Memory B cell (primary cell): ENCODE measurements at places on chromosomes 5 and 9.
A peak's percentile ranks its signal among the peaks of the same experiment; 100 is the strongest.

GRCh38 chr9:72509053-72509452 lies 12.4 kb upstream of the TMC1 start:
- DNase-seq, result no peak

DNA sequence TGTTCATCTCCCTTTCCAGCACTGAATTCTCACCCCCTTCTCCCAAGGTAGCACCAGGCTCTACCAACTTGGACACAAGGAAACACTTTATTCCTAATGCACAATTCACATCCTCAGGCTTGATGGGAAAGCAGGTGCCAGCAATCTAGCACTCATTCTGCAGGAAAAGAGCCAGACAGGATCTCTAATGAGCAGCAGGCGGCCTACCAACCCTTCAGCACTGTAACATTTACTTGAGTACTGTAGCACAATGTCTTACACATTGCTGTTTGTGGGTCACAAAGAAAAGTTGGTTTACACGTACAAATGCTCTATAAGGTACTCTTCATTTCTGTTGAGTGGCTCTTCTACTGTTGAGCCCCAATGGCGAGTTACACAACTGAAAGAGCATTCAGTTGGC lies 254.4 kb downstream of the MLLT3 start:
- no peak for DNase-seq

DNA sequence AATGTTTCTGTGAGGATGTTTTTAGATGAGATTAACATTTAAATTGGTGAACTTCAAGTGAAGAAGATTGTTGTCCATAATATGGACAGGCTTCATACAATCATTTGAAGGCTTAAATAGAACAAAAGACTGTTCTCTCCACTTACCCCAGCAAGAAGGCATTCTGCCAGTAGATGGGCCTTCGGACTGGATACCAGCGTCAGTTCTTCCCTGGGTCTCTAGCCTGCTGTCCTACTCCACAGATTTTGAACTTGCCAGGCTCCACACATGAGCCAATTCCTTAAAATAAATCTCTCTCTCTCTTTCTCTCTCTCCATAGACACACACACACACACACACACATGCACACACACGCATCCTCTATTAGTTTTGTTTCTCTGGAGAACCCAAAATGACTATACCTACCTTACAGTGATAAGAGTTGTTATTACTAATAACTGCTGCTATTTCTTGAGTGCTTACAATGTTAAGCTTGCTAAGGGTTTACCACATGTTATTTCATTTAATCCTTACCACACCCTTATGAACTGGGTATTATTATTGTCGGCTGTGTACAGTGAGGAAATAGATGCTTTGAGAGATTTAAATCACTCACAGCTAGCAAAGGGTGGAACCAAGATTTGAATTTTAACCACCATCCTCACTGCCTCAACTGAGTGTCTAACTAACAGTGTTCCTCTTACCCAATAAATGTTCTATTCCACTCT lies 19.8 kb upstream of the IQGAP2 start:
- DNase-seq, result no peak

DNA sequence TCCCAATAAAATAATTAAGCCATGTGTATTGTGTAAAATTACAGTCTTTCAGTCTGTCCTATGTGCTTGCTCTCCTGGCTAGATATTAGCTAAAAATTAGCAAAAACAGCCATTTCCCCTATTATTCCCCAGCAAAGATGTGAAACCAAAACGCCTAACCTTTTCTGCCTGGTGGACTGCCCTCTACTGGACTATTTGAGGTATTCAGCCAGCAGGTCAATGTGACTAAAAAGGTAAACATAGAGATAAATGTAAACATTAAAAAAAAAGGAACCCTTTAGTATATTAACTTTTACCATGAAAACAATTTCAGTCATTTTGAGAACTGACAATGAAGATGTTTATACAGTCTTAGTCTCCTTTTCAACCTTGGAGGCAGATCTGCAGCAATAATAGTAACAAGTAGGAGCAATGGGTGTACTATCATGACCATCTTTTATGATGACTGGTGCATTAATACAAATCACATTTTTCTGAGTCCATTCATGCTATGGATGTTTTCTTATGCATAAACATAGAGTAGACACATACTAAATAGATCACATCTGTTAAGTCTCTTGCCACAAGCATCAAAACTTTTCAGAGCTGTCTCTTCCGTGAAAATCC lies 10.1 kb downstream of the ATG12 start:
- DNase-seq, result peak; percentile 34

- DNase-seq, result no peak
These were observed 26.8 kb downstream of the JADE2 start for GRCh38 chr5:134552301-134552700.

DNA sequence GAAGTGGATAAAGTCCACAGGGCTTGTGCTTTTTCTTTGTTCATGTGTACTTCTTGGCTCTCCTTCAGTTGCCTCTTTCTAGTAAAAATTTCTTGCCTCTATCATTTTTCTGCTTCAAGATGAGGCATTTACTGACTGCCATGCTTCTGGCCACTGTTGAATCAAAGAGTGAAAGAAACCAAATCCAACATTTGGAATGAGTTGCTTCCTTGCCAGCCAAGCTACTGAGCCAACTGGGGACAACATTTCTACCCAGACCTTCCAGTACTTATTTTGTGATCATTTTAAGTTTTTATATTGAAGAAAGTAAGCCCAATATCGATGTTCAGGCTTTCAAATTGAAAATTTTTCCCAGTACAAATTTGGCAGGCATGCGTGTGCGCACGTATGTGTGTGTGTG lies 73.2 kb downstream of the SNCAIP start:
- DNase-seq, result no peak

DNA sequence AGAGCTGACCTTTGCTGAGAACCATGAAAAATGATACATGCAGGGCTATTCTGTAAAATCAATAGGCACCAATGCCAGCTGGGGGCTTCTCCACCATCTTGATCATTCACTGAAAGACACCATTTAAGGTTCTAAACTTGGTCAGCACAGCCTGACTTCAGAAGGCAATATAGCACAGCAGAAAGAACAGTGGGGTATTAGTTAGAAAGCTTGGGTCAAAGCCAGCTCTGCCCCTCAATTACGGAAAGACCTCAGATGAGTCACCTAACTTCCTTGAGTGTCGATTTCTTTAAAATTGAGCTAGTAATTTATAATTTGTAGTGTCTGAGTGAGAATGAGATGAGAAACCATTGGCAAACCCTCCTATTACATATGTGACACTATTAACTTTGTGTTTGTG lies 3.4 kb downstream of the TNC start:
- DNase-seq, result no peak

- no peak for DNase-seq
These were observed 22.0 kb upstream of the GNAQ start for GRCh38 chr9:78053627-78054026.

DNA sequence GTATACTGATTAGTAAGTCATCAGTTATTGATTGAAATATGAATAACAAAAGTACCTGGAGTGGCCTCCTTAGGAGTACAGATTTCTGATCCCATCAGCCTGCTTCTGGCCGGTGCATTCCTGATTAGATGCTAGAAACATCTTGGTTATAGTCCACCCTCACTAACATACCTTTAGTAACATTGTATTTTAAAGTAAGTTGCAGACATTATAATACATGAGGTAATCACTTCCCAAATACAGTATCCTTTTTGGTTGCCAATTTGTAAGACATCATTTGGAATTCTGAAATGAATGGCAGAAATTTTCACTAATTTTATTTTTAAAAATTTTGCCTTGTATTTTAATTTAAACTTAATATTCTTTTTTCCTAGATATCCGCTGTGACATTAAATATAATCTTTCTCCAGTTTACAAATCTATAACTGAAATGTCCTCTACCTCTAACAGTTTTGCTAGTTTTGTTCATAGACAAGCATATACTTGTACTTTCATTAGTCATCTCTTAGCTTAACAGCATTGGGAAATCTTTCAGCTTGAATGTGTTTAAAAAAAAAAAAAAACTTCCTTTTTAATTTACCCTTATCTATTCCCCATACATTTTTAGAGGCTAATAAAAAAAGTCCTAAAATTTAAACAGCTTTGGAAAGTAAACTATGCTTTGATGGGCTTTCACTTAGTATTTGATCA lies 178.9 kb downstream of the XRCC4 start:
- no peak for DNase-seq

- DNase-seq, result no peak
These were observed 18.3 kb upstream of the MUSK start for GRCh38 chr9:110650261-110650660.

DNA sequence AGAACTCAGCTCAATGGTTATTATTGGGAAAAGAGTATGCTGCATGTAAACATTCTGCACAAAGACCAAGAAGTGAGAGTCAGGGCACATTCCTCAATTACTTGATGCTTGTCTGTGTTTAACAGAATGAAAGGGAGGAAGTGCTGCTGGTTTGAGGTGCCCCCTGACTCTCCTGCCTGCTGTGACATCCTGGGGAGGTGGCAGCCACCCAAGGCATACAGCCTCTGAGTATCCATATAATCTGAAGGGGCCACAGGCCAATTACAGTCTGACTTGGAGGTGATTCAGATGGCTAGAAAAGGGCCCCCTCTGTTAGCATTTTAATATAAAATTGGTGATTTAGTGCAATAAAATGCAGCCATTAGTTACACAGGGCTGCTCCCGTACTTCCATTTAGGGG lies 313.8 kb downstream of the ASTN2 start:
- DNase-seq, result no peak

GRCh38 chr9:86585422-86586143 lies 231.4 kb upstream of the TUT7 start:
- no peak for DNase-seq

- no peak for DNase-seq
These were observed 58.8 kb downstream of the SLC1A1 start for GRCh38 chr9:4548811-4549725.

DNA sequence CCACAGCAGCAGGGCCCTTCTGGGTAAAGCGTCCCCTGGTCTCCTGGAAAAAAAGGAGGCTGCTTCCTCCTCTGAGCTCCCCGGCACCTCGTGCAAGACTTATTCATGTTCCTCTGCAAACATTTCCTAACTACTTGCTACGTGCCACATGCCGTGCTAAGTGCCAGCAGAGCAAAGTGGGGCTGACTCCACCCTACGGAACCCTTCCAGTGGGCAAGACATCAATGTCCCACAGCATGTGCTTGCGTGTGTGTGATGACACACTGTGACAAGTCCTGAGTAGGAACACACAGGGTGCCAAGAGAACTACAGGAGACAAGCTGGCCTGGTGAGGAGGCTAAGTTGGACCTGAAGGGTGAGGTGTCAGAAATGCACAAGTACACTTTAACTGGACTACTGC lies 57.4 kb downstream of the SEMA4D start:
- DNase-seq, result no peak

DNA sequence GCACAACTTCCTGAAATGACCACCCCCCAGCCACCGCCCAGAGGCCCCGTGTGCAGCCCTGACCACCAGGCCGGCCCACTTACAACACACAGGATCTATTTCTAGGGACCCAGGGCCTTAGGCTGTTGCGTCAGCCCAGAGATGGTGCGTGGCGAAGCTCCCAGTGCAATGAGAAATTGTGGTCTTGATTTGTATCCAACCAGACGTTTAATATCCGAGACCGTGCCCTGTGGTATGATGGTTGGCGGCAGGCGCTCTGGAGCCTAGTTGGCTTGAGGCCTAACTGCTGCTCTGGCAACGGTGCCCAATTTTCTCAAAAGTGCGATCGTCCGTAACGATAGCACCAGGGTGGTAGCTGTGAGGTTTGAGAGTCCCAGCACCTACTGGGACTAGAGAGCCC lies 32.6 kb upstream of the SLC6A19 start:
- DNase-seq, result no peak

GRCh38 chr9:83362341-83362995 lies 175.7 kb downstream of the FRMD3 start:
- no peak for DNase-seq

- no peak for DNase-seq
These were observed 123.3 kb downstream of the ZSWIM6 start for GRCh38 chr5:61455179-61456006.

DNA sequence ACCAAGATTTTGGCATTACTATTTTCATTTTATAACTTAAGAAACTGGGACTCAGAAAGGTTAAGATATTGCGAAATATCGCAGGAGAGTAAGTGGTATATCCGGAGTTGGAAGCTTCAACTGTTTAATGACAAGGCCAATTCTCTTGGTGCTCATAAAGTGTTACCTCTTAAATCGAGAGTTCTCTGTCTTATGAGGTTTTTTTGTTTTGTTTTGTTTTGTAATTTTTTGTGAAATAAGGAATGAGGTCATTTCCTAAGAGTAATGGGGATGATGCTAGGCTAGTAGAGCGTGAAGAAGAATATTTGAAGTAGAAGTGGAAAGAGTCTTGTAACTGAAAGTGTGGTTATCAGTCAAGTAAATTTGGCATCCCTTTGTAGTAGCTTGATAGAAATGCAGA lies 183.2 kb upstream of the DAB2 start:
- DNase-seq, result no peak

- DNase-seq, result peak; percentile 64
These were observed 4.2 kb downstream of the ADAM19 start for GRCh38 chr5:157571357-157571827.

DNA sequence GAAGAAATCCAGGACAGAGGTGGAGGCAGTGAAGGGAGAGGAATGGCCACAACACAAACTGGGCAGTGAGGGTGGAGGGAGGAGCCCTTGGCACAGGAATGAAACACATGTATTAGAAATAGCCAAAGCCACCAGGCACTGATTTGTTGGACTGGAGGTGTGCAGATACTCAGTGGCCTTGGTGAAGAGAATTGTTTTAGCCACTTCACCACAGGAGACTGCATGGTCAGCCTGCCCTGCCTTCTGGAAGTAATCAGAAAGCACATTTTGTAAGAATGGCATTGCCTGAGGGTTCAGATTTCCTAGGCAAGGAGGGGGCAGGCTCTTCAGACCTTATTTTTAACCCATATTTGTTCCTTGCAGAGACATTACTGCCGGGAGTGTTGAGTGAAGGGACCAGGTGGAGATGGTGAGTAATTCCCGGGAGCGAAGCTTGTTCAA lies 2.2 kb downstream of the SGCD start:
- DNase-seq, result no peak

DNA sequence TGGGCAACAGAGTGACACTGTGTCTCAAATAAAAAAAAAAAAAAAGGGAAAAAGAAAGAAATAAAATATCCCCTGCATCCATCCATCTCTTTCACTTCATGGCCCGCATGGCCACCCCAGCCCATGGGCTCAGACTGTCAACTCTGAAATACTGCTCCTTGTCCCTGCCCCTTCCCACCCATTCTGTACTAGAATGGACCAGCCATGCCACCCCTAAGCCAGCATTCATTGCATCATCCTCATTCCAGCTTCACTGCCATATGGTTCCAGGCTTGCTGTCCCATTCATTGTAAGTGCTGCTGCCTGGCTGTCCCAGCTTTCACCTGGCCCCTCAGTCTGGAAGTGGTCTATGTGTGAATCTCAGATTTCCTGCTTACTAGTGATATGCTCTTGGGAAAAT lies 46.2 kb downstream of the SPRY4 start:
- no peak for DNase-seq

- DNase-seq, result no peak
These were observed 21.1 kb downstream of the ECPAS start for GRCh38 chr9:111463048-111463447.

GRCh38 chr5:18152671-18153070 lies 518.4 kb downstream of the TAF11L14 start:
- no peak for DNase-seq

DNA sequence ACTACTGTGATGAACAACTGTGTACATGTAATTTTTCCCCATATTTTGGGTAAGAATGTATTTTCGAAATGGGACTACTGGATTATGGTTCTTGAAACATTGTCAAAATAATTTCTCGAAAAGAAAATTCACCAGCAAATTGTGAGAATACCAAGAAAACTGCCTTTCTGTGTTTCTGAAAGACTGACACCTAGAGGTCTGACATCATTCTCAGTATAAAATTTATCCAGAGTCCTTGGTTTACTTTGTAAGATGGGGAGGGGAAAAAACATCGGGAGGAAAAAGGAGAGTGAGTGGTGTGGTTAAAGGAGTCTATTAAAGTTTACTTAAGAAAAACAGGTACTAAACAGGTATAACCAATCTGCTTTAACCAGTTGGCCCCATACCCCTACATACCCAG lies 149.2 kb downstream of the CEP120 start:
- no peak for DNase-seq
